T-helper 17 cell (primary cell): ENCODE measurements at places on chromosomes 1 and 21.

DNA sequence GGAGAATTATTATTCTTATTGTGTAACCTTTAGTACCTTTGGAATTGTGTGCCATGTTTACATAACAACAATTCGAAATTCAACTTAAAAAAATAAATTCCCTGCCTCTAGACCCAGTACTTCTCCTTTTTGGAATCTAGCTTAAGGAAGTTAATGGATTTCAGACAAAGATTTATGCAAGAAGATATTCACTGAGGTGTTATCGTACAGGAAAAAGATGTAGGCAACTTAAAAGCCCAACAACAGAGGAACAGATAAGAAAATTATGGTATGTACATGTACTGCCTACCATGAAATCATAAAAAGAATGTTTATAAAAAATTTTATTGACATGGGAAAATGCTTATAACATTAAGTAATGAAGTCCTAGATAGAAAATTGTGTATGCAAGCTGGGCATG, 18.2 kb upstream of the STMN1 start:
- DNase-seq = no peak

DNA sequence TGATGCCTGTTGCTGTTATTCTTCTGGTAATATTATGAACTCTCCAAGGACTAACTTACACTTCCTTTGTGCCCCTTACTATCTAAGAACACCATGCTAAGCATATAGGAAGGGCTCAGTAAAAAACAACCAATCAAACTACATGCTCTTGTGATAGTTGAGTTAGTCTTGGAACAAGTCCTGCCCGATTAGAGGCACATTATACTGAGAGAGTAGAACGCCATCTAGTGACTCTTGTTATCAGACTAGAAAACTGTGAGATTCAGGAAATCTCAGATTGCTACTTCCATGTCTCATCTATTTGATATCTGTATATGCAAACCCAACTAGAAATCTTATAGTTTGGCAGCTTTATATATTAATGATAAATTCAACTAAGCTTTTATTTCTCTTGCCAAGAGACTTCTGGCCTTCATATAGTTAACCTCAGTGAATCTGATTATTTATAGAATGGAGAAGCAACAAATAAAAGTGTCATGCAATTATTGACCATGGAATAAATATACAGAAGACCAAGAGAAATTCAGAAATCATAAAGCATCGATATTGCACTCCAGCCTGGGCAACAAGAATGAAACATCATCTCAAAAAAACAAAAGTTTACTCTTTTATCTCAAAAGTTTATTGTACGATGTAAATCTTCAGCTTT, 7.8 kb upstream of the SRRM1 start:
- DNase-seq = no peak

DNA sequence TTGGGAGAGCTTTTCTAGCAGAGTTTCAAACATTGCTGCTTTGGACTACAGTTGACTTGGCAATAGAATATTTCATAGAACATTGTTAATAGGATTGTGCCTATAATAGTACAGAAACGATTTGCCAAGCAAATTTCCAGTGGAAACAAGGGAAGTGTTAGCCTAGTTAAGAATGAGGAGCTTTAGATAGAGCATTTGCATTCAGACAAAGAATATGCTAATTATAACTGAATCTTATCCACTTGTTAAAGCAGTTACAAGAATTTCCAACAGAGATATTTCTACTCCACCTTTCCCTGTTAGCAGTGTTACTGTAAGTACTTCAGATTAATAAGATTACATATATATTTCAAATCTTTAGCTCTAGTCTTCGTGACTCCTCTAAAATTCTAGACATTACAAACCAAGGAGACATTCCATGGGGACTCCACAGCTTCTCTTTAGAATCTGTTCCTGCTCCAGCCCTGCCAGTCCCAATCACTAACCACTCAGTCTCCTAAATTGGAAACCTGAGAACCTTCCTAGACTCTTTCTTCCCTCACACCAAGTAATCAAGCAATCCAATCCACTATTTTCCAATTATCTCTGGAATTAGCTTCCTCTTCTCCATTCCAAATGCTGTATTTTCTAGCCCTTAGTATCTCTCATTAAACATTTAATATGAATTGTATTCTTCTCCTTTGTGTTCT, 141.8 kb upstream of the PBX1 start:
- DNase-seq = no peak

DNA sequence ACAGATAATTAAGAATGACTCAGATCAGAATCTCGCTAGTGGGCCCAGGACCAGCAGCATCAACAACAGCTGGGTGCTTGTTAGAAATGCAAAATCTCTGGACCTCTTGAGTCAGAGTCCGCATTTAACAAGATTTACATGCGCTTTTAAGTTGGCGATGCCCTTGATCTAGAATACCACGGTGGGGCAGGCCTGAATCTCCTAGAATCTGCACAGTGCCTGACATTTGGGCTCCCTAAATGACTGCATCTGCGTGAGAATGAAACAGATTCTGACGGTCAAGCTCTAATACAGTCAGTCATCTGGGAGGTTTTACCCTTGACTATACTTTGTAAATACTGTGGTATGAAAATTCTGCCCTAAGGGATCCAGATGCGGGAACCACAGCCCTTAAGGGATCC, 17.2 kb upstream of the RAB29 start:
- DNase-seq = no peak

- no peak for DNase-seq
Measured at GRCh38 chr1:171984850-171985485, 143.7 kb downstream of the DNM3 start.

GRCh38 chr1:53266038-53266437, 27.7 kb upstream of the MAGOH start:
- DNase-seq = no peak

DNA sequence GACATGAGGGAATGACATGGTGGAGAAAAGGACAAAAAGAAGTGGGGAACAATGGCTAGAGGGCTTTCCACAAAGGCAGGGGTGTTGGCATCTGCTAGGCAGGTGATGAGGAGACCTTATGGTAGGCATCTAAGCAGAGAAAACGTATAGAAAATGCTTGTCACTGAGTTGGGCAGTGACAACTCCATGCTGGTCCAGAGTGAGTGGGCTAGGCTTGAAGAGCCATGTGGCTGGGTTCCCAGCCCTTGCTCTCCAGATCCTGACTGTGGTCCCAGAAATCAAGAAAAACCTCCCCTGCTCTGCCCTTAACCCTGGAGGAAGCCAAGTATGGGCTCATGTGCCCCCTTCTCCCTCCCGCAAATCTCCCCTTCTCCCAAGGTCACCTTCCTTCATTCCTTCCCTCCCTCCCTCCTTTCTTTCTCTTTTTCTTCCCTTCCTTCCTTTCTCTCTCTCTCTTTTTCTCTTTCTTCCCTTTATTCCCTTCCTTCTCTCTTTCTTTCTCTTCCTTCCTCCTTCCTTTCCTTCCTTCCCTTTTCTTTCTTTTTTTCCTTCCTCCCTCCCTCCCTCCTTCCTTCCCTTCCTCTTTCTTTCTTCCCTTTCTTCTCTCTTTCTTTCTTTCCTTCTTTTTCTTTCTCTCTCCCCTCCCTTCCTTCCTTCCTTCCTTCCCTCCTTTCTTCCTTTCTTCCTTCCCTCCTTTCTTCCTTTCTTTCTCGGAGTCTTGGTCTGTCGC, 102.8 kb downstream of the NAV1 start:
- no peak for DNase-seq

DNA sequence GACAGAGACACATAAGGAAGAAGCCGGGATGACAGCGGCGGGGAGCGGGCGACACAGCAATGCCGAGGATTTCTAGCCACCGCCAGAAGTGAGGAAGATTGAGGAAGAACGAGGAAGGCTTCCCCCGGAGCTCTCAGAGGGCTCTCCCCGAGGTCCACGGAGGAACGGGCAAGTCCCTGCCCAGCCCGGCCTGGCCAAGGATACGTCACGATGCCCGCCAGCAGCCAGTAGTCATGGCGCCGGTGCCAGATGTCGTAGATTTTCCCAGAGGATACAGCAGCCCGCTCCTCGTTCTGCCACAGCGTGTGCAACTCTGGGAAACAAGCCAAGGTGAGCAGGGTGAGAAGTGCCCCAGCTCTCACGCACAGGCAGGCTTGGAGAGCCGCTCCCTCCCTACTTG, 65.9 kb downstream of the KCNAB2 start:
- DNase-seq = no peak

GRCh38 chr21:30072496-30072895, 94.1 kb downstream of the CLDN17 start:
- DNase-seq = no peak

GRCh38 chr1:155975375-155976061, 2.8 kb downstream of the ARHGEF2 start:
- no peak for DNase-seq

- DNase-seq = no peak
Measured at GRCh38 chr1:72526926-72527325, 244.6 kb upstream of the NEGR1 start.

- DNase-seq = no peak
Measured at GRCh38 chr1:219359126-219359525, 185.4 kb downstream of the LYPLAL1 start.

- DNase-seq = no peak
Measured at GRCh38 chr1:247855911-247856310, 1.1 kb upstream of the TRIM58 start.

DNA sequence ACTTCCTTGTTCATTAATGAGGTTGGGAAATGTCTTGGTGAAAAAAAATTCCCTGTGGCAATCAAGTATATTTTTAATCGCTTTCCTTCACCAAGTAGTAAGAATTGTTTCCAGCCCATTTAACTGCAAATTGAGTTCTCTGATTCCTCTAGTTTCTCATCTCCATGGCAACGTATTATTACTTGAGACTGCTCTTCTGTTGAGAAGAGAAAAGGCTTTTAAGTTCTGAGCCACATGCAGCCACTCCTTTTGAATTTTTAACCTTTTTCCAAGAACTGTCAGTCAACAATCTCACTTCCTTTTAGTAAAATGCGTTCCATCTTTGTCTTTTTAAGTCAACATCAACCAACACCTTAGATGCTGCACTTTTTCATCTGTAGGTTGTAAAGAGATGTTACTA, 75.7 kb upstream of the KIAA1614 start:
- DNase-seq = no peak

GRCh38 chr1:17658837-17659236, 96.3 kb upstream of the ACTL8 start:
- DNase-seq = no peak

- DNase-seq = no peak
Measured at GRCh38 chr1:147486876-147487656, 54.2 kb upstream of the BCL9 start.

DNA sequence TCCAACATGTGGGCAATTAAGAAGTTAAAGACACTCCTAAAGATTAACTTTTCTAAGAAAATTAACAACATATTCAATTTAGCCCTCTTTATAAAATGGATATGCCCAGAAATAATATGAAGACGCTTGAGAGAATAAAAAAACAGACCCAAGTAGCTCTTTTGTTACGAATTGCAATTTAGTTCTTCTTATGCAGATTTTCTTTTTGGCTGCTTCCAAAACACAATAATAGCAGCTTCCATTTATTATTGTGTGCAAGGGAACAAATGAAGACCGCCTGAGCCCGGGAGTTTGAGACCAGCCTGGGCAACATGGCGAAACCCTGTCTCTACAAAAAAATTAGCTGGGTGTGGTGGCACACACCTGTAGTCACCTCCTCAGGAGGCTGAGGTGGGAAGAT, 50.4 kb upstream of the BCL10 start:
- DNase-seq = no peak

DNA sequence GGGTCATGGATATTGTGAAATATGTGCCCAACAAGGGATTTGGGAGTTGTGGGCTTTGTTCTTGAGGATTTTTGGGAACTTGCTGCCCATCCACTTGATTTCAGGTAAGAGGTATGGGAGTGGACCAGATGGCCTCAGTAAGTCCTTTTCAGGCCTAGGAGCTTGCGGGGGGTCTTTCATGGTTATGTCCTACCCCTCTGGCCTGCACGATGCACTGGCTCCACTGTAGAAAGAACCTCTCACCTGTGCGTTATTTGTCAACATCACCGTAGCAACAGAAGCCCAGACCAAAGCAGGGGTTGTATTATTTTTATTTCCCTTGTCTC, 8.6 kb downstream of the RIIAD1 start:
- no peak for DNase-seq

- DNase-seq = no peak
Measured at GRCh38 chr1:232611834-232612233, 18.1 kb downstream of the SIPA1L2 start.

GRCh38 chr21:24272521-24272938, 1334.8 kb downstream of the MRPL39 start:
- no peak for DNase-seq

DNA sequence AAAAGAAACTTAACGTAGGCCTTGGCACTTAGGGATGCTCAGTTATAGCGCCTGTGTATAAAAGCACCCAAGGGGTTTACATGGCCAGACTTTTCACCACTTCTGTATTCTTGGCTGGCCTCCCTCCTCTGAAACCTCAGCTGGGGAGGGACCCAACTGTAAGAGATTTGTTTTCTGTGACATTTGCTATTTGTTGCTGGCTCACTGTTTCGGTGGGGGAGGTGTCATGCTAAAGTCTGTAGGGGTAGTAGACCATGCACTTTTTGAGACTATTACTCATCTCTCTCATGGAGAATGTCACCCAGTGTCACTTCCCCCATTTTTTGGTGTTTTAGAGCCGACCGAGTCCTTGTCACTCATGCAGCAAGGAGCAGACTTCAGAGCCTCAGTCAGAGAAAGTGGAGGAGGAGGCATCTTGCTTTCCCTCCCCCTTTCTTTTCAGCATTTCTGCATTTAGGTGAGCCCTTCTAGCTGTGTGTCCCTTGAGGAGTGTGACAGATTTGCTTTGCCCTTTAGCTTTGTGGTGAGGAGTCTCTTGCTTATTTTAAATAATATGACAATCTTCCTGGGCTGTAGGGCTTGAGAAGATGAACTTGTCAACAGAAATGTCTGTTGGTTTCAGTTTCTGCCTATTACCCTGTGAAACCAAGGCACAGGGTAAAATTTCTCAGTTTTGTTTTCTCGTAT, 160.1 kb downstream of the FASLG start:
- DNase-seq = no peak

DNA sequence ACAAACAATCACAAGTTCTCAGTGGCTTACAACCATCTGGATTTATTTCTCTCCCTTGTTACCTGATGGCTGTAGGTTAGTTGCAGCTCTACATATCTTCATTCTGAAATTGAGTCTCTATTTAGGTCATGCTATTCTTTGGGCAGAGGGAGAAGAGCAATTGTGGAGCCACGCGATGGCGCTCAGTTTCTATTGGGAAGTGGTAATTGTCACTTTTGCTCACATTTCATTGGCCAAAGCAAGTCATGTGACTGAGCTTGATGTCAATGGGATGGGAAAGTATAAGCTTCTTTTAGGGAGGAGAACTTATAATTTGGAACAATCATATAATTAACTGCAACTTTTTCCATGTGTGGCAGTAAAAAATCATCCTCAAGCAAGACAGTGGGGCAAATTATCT, 166.5 kb downstream of the LMO4 start:
- DNase-seq = no peak
